ENCODE measurements at places on chromosomes 16 and 17.
A peak's percentile ranks its signal among the peaks of the same experiment; 100 is the strongest.

- DNase-seq: no peak
These were observed 15.7 kb upstream of the MRC2 start for GRCh38 chr17:62611728-62612127.

DNA sequence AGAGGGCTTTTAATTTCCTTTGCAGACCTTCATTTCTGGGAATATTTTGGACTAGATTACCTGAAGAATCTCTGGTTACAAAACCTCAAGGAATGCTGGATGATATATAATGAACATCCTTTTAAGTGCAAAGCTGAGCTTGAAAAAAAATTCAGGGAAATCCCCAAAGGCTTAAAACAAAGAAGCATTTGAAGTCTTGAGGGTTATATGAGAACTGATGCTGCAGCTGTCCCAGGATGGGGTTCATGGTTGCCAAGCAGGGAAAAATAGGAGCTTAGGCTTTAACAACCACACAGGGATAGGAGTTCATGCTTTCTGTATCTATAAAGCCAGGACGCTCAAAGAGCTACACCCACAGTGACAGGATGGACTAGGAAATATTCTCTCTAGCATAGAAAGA, 150.4 kb upstream of the IRX5 start:
- no peak for DNase-seq

DNA sequence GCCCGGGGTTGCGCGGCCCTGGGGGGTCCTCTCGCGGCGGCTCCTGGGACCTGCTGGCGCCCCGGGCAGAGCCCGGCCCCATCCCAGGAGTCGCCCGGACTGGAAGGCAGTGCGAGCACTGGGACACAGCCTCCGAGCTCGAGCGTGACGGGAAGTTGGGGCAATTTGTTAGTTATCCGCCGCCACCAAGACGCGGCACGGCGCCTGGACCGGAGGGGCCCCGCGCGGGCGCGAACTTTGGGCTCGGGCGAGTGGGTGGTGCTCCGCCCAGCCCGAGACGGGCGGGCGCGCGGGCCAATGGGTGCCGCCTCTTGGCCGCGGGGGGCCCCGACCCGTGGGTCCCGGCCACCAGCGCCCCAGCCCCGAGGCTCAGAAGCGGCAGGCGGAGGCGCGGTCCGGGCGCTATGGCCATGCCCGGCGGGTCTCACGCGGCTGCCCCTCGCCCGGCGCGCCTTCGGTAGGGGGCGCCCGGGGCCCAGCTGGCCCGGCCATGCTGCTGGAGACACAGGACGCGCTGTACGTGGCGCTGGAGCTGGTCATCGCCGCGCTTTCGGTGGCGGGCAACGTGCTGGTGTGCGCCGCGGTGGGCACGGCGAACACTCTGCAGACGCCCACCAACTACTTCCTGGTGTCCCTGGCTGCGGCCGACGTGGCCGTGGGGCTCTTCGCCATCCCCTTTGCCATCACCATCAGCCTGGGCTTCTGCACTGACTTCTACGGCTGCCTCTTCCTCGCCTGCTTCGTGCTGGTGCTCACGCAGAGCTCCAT, at the start of gene ADORA2B:
Gene ADORA2B, plus strand, starts transcription at position 372 of the 768 bp plus-strand sequence. Its CDS starts 119 bp downstream, at position 491.
- DNase-seq: no peak

GRCh38 chr16:67247192-67248072, at the start of gene FHOD1:
Gene FHOD1 (minus strand): TSS chr16:67247481. CDS start chr16:67247410, 71 bp downstream.
- DNase-seq: peak; percentile 92

GRCh38 chr17:28494445-28495188, 11.5 kb upstream of the FOXN1 start:
- DNase-seq: peak; percentile 66

- no peak for DNase-seq
These were observed 63.5 kb downstream of the CRISPLD2 start for GRCh38 chr16:84883301-84883700.

DNA sequence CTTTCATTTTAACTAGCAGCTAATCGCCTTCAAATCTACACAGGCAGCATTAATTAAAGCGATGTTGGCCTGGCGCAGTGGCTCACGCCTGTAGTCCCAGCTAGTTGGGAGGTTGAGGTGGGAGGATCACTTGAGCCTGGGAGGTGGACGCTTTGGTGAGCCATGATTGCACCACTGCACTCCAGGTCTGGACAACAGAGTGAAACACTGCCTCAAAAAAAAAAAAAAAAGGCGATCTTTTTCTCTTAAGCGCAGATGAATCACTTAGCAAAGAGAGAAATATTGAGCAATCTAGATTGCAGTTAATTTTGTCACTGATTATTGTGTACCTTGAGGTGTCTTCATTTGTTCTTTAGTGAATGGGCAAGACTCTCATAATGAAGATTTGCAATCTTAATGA, 12.4 kb downstream of the SNTB2 start:
- DNase-seq: no peak

GRCh38 chr16:3654249-3654991, at the start of gene DNASE1:
Gene DNASE1 (plus strand): TSS chr16:3654691. CDS start chr16:3655374, 683 bp downstream.
- no peak for DNase-seq

DNA sequence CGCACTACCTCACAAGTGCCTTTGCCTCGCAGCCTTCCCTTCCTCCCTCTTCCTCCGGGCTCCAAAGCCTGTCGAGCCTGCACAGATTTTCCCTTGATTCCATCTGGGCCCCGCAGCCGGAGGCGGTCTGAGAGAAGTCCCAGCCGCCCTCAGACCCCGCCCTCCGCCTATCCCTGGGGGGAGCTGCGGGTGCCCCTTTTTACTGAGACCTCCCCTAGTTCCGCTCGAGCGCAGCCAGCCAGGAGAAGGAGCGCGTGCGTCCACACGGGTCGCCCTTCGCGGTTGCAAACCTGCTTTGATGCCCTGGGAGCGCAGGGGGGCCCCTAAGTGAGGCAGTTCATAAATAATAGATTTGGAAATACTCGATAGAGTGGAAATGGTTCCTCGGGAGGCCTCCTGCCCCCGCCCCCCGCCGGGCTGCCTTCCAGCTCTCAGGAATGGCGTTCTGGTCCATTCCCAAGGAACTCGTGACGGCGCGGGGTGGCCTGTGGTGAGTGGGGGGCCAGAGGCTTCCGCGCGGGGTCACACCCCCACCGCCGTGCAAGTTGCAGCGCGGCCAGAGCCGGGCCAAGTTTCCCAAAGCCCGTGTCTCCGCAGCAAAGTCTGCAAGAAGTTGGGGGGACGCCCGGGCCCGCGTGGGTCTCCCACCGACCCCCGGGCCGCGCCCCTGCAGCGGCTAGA, 610 bp downstream of the C16orf74 start:
- DNase-seq: peak; percentile 77

DNA sequence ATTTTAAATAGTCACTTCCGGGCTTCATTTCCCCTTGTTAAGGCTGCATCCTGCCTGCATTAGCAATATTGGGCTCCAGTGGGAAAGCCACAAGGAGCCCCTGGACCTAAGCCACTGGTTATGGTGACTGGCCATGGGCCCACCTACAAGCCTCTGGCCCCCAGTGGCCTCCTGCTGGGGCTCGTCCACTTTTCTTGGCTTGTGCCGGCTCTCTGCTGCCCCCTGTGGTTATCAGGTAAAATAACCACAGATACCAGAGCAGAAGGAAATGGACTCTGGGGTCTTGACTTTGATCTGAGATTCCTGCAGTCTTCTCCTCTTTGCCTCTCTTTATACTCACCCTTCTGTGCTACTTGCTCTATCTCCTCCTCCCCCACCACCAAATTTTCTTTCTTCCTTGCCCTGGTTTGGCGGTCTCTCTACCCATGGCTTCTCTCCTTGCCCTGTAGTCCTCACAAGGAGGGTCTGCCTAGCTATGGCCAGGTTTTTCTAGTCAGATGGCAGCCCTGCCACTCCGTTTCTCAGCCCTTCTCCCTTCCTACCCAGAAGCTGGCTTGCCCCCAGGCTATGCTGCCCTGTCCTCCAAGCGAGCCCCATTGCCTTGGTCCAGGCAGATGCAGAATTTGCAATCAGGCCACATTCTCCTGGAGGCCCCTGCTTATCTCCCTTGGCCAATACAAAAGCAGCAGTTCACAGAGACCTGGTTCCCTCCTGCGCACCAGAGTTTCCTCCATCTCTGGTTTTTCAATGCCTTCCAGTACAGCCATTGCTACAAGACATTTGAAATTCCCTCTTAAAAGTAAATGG, 82.9 kb upstream of the RCVRN start:
- DNase-seq: no peak

DNA sequence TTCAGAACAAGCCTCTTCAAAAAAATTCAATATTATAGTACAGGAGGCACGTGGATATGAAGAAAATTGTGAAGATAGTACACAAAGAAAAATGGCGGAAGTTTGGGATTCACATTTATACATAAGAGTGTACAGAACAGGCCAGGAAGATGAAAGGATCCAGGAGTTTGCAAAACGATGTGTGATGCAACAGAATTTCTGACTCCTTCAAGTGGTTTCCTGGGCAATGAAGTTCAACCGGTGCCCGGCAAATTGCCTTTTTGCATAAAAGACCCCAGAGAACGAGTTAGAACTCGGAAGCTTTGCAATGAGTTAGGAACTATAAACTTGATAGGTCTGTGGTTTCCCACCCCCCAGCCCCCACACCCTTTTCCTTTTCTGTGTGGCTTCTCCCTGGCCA, 189.1 kb downstream of the SALL1 start:
- no peak for DNase-seq

- DNase-seq: no peak
These were observed 24.5 kb upstream of the MTMR4 start for GRCh38 chr17:58538811-58539409.

DNA sequence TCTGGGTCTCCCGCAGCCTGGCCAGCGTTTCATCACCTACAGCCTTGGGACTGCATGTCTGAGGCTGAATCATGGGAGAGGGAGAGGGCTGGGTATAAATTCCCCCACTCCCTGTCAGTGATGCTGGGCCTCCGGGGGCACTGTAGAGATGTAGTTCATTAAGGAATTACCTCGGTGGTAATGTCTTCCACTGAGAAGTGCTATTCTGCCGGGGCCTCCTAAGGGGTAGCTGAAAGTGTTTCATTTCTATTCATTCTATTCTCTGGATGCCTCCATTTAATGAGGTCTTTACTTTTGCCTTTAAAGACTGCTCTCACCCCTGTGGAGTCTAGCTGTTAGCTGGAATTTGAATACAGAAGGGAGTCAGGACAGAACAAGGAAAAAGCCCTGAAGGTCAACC, 116.4 kb upstream of the HS3ST4 start:
- no peak for DNase-seq

GRCh38 chr17:34299956-34300577, 14.5 kb downstream of the CCL11 start:
- DNase-seq: peak; percentile 10

GRCh38 chr17:83155128-83156121, 76.0 kb downstream of the METRNL start:
- no peak for DNase-seq

DNA sequence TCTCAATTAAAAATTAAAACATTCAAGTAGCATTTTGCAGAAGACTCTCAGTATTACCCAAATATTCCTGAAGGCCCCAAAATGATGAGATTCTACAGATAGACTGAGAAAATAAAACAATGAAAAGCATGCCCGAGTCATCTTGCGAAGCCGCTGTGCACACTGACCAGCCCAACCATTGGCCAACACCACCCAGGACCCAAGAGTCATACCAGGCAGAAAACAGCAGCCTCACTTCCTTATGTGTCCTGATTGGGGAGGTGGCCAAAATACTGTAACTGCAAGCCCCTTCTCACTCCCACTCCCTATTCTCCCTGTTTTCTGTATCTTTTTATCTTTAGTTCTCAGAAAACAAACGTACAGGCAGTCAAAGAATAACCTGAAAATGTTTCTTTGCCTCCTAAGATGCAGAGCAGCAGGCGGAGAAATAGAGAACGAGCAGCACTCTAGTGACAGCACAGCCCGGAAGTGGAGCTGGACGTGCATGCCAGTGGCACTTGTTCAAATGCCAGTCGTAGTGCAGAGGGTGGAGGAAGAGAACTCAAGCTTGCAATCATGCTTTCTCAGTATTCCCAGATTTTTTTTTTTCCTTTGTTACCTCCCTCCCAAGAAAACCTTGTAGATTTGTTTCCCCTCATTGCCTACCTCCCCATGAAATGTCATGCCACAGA, 182.3 kb upstream of the SOX9 start:
- no peak for DNase-seq

GRCh38 chr16:84764970-84765369, 54.8 kb upstream of the CRISPLD2 start:
- no peak for DNase-seq

- no peak for DNase-seq
These were observed 50.2 kb upstream of the SLC12A3 start for GRCh38 chr16:56814537-56815432.

DNA sequence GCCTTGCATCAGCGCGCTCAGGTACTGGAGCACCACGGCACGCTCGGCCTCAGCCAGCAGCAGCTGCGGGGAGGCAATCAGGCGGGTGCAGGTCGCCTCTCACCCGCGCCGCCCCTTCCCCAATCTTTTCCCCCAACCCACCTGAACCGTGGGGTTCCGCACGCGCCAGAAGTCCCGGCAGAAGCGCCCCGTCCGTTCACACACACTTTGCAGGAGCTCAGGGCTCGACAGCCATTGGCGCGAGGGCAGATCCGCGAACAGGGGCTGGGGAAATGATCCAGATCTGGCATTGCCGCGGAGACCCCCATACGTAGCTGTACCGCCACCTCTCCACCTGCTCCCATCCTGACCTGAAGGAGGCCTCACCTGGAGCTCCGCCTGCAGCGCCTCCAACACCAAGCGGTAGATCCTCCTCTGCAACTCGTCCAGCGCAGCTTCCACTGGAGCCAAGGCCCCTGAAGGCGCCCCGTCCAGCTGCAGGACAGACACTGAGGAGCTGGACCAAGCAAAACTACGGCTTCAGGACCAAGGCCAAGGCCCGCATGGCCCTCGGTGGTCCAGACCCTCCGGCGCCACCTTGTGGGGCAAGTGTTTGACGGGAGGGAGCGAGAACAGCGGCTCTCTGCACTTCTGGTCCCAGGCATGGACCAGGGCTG, 1.4 kb upstream of the MATCAP1 start:
- DNase-seq: peak; percentile 70

- DNase-seq: no peak
These were observed 32.1 kb upstream of the LONP2 start for GRCh38 chr16:48212033-48212432.

GRCh38 chr17:68701046-68701445, 99.9 kb upstream of the FAM20A start:
- DNase-seq: no peak

DNA sequence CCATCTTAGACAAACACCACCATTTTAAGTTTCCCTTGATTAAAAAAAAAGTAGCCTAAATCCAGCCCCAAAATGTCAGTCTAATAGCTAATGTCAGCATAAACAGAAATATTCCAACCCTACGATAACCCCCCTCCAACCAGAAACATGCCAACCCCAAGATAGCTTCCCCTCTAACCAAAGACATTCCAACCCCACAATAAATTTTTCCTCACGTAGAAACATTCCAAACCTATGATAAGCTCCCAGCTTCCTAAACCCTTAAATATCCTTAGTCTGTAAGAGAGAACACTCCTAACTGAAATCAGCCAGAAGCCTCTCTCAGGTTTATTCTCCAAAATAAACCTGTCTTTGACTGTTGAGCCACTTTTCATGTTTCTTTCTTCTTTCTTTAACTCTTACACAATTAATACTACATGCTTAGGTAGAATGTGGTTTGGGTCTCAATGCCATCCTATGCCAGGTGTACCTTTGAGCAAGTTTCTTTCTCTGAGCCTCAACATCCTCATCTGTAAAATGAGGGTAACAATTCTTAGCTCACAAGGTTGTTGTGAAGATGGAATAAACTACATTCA, 10.5 kb upstream of the KRT38 start:
- no peak for DNase-seq
